ENCODE measurements at places on chromosomes 12 and 14. TPM values are rescaled to one million over a fixed set of nuclear protein-coding genes. Genes with fewer than 3 reads are reported as not detected.

TEX22 gene
- 0.07 TPM for total RNA-seq

EFS gene
- 9.1 TPM for total RNA-seq

PLA2G1B gene
- not detected for total RNA-seq

ZNF10 gene
- total RNA-seq: 3.0 TPM

RHEBL1 gene
- total RNA-seq: 5.9 TPM

NUAK1 gene
- total RNA-seq: 55.4 TPM

RAP1B gene
- total RNA-seq: 175 TPM
